ENCODE measurements at places on chromosomes 1 and 21.

- no peak for DNase-seq
Measured at GRCh38 chr21:17523007-17523451, 10.2 kb downstream of the CXADR start.

DNA sequence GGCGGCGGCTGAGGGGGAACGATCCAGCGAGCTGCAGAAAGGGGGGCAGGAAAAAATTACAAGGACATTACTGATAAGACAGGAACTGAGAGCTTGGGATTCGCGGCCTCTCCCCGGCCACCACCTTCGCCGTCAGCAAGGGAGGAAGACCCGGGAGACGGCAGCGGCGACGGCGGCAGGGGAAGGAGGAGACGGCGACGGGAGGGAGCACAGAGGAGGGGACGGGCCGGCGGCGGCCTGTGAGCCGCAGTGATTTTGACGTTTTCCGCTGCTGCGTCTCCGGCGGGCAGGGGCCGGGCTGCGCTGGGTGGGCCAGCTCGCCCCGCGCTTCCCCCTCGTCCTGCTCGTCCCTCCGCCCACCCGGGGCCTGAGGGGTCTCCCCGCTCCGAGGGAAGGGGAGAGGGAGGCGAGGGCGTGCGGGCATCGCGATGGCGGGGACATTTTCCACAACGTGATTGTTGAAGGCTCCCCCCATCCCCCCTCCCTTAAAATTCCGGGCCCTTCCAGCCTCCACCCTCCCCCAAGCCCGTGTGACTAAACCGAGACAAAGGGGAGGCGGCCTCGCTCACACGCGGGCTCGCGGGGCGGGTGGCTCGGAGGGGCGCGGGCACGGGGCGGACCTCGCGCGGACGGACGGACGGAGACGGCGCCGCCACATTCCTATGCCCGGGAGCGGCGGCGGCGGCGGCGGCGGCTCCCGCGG lies 407 bp downstream of the CAMSAP2 start:
- no peak for DNase-seq

- DNase-seq = no peak
Measured at GRCh38 chr21:32312976-32313375, 14.3 kb downstream of the MRAP start.

DNA sequence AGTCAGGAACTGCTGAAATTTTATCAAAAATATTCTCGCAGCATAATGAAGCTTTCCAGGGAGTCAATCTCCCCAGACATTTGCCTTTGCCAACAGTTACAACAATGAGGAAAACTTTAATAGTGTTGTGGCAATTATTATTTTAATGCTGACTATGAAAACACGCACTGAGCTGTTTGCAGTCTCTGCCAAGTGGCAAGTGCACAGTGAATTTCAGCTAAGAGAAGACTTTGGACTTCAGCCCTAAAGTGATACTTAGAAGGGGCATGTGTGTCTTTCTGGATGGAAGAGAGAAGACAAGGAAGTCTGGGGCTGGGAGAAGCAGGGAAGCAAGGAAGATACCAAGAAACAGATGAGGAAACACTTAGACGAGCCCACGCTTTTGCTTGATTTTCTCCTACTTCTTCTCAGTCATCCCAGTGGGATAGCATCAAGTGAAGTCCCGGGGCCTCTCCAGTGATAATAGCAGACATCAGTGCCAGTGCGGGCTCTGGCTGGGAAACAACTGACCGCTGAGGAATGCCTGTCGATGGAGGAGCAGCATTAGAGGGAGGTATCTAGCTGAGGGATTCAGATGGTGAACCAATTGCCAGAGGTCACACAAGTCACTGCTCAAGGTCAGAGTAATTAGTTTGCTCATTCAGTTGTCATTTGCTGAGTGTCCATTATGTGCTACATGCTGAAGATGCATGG lies 196.3 kb downstream of the TTLL7 start:
- no peak for DNase-seq

GRCh38 chr1:205376739-205377138 lies 20.0 kb upstream of the KLHDC8A start:
- no peak for DNase-seq

DNA sequence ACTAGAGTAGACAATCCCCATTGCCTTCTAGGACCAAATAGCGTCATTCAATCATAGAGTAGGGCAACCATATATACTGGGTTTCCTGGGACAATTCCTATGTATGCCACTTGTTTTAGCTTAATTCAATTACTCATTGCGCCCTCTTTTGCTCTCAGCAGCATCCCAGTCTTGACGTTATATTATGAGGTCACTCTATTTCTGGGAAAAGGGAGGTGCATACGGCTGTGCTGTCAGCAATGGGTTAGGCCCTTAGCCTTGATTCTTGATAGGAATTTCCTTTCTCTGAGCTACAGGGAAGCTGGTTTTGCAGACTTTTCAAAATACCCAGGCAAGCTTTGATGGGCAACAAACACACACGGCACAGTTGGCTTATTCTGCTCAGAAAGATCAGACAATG lies 4.4 kb upstream of the KAZN start:
- no peak for DNase-seq

DNA sequence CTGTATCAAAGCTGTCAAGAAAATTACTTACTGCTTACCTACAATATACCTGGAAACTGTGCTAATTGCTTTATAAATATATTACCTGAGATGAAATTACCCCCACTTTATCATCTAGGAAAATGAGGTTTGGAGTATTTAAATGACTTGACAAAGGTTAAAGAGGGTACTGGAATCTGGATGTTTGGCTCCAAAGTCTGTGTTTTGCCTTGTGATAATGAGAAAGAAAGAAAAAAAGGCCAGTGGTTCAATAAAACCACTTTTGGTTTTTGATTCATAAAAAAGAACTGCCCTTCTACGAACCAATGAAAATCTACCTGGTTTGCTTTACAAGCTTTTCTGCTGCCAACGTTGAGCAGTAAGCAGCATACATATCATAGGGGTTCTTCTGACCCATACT lies 61.3 kb upstream of the MUTYH start:
- DNase-seq = no peak

- no peak for DNase-seq
Measured at GRCh38 chr21:27776925-27777553, 810.2 kb upstream of the ADAMTS5 start.

DNA sequence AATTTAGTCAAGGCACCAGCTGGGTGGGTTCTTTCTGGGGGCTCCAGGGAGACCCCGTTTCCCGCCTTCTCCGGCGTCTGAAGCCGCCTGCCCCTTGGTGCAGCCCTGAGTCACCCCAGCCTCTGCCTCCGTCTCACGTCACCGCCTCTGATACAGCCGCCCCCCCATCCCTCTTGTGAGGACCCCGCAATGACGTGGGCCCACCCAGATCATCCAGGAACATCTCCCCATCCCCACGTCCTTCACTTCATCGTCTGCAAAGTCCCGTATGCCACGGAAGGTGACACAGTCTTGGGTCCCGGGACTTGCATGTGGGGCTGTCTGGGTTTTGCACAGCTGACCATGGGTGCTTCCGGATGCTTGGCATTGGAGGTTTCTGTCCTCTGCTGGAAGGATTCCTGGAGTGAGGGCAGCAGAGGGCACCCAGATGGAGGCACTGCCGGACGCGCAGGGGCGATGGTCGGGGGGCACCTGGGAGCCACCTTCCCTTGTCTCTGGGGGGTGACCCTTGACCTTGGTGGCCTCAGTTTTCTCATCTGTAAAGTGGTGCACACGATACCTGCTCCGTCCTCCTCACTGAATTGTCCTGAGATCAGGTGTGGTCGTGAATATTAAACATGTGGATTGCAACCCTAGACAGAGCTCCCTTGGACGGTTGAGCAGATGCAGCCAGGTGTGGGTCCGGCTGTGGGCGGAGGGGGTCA lies 58.8 kb downstream of the PRKCZ start:
- DNase-seq = no peak

DNA sequence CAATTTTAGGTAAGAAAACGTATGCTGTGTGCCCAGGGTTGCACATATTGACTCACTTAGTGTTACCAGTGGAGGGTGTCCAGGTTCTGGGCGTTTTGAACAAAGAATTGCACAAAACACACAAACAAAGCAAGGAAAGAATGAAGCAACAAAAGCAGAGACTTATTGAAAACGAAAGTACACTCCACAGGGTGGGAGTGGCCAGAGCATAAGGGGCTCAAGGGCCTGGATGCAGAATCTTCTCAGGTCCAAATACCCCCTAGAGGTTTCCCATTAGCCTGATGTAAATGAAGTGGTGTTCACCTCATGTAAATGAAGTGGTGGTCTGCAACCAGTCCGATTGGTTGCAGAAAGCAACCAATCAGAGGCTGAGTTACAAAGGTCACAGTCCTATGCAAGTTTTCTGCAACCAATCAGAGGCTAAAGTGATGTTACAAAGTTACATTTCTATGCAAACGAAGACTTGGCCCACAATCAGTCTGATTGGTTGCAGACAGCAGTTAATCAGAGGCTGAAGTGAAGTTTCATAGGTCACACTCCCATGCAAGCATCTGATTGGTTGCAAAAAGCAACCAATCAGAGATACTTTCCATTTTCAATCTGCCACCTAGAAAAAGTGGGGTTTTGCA lies 228.3 kb downstream of the ST6GALNAC3 start:
- no peak for DNase-seq

DNA sequence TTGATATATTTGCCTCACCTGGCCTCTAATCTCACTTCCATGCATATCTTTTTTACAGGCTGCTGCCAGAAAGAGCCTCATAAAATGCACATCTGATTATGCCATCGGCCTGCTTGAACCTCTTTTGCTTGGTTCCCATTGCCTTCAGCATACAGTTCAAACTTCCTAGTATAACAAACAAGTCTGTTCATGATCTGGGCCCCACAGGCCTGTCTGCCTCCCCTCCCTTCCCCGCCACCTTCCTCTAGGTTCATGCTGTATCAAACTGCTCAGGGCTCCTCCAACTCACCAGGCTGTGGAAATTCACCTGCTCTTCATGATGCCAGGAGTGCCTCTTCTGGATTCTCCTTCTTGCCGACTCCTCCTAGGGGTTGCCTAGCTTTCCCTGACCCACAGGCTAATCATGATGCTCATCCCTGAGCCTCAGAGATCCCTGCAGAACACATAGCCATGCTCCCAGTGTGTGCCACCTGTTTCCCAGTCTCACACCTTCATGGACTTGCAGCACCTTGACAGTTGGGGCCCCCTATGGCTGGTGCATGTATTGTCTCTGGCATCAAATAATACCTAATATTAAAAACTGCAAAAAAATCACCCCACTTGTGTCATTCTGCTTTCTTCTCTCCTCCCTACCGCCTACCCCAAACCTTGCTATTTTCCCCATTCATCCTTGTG lies 33.7 kb upstream of the CD2 start:
- no peak for DNase-seq

- peak; percentile 62 for DNase-seq
Measured at GRCh38 chr1:51990478-51990965, at the start of gene RAB3B. RAB3B (minus strand) TSS chr1:51990700; CDS start chr1:51977117, 13,583 bp downstream.

GRCh38 chr1:183038913-183039312 lies 15.7 kb downstream of the LAMC1 start:
- no peak for DNase-seq

GRCh38 chr1:46804027-46804889 lies 5.4 kb downstream of the CYP4B1 start:
- no peak for DNase-seq

DNA sequence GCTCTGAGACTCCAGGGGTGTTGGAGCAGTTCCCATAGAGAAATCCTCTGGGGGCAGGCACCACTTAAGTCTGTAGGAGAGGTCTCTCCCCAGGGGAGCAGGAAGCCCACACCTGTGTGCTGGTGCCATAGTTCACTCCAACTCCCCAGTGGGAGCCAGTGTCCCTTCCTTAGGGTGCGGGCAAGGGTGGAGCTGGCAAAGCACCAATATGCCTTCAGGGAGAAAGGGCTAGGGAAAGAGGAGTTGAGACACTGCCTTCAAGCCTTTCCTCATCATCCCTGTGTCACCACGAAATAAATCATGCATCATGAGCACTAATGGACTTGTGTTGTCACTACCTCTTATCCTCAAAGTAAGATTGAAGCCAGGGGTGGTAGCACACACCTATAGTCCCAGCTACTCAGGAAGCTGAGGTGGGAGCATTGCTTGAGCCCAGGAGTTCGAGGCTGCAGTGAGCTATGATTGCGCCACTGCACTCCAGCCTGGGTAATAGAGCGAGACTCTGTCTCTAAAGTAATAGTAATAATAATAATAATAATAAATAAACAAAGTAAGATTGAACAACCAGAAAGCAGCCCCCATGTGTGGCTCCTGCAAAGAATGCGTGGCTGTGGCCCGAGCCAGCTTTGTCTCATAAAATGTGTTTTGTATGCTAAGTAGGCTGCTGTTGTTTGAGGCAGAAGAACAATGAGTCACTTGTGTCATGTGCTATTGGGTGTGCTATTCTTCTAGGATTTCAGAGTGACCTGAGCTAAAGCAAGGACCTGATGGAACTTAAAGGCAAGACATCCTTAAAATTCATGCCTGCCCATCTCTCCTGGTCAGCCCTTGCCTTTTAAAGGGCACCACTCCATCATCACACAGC lies 6.7 kb upstream of the TIE1 start:
- no peak for DNase-seq

GRCh38 chr1:155062702-155063411 lies 683 bp upstream of the EFNA4 start:
- DNase-seq = peak; percentile 61

DNA sequence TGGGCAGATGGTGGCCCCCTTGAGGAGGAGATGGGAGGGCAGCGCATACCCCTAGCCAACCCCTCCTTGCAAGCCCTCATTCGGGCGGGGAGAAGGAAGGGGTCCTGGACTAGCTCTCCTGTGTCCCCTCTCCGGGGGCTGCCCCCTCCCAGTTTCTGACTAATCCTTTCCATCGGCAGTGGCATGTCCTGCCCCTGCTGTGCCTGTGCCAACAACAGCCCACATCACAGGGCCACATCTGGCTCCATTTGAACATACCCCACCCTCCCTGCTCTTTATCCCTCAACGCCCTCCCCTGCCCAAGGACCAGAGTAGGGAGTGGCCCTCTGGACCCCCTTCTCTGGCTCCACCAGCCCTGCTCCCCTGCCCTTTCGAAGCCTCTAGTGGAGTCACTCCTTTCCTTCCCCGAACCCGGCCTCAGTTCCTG lies 11.0 kb upstream of the LMNA start:
- no peak for DNase-seq

DNA sequence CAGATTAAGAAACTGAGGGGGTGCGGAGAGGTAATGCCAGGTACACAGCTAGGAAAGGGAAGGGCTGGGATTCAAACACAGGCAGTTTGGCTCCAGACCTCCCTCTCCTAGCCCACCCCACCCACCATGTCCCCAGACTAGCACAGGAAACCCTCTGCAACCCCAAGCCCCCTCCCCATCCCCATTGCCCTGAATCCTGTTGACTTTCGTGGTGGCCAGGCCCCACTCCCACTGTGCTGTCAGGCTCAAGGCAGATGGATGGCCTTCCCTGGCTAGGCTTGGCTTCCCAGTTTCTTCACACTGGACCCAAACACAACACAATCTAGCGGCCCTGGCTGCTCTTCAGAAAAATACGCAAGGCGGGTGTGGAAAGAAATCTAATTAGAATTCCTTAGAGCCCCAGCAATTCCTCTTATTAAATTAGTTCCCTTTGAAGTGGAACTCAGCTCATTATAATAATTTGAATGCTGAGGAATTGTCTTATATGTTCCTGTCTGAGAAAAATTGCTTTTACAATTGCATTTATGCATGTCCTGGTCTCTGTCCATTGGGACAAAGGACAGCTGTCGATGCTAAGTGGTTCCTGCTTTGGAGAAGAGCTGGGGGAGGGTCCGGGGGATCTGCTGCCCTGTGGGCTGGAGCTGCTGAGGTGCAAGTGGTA lies 97.4 kb downstream of the SYF2 start:
- no peak for DNase-seq
